Coronary artery (tissue), 2 donors: ENCODE measurements at places on chromosomes 11 and 22.
A peak's percentile ranks its signal among the peaks of the same experiment; 100 is the strongest.

- DNase-seq = no peak
Measured at GRCh38 chr11:21481255-21481654, 711.6 kb upstream of the ANO5 start.

GRCh38 chr11:87110443-87111131 is 72.9 kb downstream of the TMEM135 start:
- DNase-seq = no peak

DNA sequence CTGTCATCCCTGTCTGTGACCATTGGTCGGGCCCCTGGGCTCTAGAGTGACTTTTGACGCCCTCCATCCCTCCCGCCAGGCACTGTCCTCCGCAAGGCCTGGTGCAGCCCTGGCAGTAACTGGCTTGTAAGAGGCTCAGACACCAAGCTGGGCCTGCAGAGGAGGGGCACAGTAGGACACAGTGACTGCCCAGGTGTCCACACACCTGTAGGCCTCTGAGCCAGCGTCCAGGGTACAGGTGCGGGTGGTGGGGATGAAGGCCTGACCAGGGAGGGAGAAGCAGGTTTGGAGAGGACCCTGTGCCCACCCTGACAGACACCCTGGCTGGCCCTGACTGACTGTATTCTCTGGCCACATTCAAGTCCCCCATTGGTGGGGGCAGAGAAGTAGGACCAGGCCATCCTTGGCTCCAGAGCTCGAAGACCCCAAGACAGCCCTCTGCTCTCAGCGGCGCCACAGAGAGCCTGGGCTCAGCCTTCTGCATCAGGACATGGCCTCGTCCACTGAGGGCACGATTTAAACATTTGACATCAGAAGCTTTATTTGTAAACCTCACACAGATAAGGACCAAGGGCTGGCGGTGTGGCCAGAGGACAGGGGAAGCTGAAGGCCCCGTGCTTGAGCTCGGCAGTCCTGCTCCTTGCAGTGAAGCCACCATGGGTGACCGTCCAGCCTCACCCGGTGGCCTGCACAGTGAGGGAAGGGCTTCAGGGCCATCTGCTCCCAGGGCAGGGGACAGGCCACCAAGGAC is 31.4 kb downstream of the PPIL2 start:
- no peak for DNase-seq

DNA sequence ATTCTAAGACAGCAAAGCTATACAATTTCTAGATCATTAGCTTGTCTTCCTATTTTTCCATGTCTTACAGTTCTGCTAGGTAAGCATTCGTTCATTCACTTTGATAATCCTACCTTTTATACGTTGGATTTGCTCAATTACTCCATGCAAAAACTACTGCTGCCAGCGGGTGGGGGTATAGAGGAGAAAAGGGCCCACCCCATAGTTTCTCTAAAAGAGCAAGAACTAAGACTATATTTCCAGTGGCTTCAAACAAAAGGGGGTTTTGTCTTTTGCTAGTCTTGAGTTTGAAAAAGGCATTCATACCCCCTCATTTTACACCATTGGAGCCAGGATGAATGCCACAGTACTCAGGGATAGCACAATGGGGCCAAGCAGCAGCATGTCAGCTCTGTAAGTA is 155.7 kb downstream of the WT1 start:
- no peak for DNase-seq

GRCh38 chr22:49205483-49205800 is 622.2 kb downstream of the BRD1 start:
- peak; percentile 56 for DNase-seq

- no peak for DNase-seq
Measured at GRCh38 chr22:18091916-18092526, 14.2 kb downstream of the PEX26 start.

DNA sequence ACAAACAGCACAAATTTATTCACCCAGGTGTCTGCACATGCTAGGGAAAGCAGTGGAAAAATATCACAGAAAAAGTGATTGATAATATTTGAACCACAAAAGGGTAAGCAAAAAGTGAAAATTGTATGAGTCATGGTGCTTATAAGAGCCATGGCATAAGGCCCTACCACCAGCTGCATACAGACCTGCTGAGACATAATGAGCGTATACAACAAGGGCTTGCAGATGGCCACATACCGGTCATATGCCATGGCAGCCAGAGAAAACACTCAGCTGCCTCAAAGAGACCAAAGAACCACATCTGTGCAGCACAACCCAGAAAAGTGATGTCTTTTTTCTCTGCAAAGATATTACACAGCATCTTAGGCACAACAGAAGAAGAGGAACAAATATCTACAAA is 71.4 kb upstream of the OR9G4 start:
- no peak for DNase-seq

DNA sequence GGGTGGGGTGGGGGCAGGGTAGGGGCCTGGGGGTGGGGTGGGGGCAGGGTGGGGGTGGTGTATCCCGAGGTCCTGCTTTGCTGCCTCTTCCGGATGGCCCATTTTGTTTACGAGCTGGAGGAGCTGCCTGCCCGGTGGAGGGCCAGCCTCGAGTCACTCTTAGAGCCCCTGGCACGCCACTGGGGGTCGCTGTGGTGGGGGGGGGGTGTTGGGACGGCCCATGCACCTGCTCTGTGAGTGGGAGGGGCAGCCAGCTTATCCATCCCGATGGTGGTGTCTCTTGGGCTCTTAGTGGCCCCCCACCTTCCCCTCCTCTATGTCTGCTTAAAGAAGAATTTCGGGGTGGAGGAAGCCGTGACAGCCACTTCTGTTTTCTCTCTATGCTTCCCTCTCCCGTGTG is 24.6 kb downstream of the MRGPRD start:
- DNase-seq = no peak

GRCh38 chr22:37634417-37634924 is 5.0 kb upstream of the SH3BP1 start:
- DNase-seq = no peak

- DNase-seq = no peak
Measured at GRCh38 chr11:110988671-110989070, 256.9 kb upstream of the POU2AF2 start.

DNA sequence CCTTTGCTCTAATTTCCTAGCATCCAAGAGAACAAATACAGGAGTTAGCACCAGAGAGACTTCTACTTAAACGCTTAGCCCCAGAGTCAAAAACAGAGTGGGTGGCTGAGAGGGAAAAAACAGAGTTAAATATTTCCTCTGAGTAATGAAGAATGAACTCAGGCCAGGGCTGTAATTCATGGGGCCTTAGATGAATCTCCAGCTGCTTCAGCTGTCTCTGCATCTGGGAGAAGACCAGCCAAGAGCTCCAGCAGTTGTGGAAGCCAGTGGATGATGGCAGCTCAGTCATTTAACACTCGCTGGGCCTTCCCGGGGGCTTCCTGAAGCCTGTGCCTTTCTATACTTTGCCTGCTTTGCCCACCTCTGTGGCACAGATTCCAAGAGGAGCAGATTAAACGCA is 5.7 kb upstream of the ADAMTS15 start:
- no peak for DNase-seq
